ENCODE measurements at places on chromosomes 13 and 19. TPM values are rescaled to one million over a fixed set of nuclear protein-coding genes. Genes with fewer than 3 reads are reported as not detected.

- no peaks in the 10 kb centered on the region for H3K36me3 ChIP-seq
- H3K4me1 ChIP-seq: peaks cover 9% of the 10 kb centered on the region
- H3K27me3 ChIP-seq: no peaks in the 10 kb centered on the region
- no peak overlapping the region for H3K27ac ChIP-seq
- DNase-seq: no peak
Observed at GRCh38 chr13:75547917-75548316, 1.7 kb upstream of the UCHL3 start.

DNA sequence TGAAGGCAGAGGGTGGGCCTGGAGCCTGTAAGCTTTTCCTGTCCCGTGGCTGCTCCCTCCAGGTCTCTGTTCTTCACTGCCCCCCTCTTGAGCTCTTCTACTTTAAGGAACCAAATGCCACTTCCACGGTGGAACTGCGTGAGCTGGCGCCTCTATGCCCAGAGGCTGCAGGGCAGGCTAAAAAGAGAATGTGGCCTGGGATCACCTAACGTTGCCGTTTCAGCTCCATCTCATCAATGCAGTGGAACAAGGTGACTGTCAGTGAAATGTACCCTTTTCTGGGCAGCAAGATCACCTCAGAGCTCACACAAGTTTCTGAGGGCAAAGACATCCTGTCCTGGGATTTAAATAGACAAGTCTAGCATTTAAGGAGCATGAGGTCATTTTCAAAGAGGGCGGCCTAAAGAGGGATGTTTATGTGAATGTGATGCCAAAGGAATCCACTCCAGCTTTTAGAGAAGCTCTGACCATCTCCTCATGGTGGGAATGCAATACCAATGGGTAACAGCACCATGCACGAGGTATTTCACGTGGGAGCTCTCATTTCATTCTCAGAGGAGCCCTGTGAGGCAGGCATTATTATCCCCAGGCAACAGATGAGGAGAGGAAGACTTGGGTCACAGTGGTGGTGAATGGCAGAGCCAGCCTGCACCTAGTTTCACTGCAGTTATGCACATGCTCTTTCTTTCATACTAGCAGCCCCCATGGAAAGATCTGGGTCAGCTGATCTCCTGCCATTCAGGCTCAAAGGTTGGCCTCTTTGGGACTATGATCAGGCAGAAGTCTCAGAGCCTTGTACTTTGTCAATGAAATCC lies 39.3 kb downstream of the RGCC start:
- no peak for DNase-seq
- H3K36me3 ChIP-seq: no peaks in the 10 kb centered on the region
- no peak overlapping the region for H3K4me3 ChIP-seq
- H3K4me1 ChIP-seq: peaks cover 8% of the 10 kb centered on the region

DNA sequence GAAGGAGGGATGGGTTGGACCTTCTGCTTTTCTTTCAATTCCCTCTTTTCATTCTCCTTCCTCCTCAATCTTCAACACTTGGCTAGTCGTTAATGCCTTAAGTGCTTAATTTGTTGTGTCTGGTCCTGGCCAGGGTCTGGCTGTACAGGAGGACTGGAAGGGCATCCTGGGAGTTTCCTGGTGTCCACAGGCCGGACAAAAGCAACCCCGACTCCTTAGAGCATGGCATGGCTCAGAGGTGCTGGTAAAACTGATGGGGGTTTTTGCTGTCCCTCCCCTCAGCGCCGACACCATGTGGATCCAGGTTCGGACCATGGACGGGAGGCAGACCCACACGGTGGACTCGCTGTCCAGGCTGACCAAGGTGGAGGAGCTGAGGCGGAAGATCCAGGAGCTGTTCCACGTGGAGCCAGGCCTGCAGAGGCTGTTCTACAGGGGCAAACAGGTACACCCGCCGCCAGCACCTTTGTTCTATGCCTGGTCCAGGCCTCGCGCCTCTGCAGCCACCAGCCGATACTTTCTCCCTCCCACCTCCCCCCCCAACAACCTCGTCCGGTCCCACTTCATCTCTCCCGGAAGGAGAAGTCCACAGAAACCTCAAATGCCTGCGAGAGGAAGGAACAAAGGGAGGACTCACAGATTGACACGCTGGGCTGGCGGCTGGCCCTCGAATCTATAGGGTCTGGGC lies 1.4 kb downstream of the UHRF1 start:
- DNase-seq: peak; percentile 59
- H3K4me1 ChIP-seq: peaks cover 45% of the 10 kb centered on the region
- H3K27me3 ChIP-seq: no peaks in the 10 kb centered on the region
- H3K4me3 ChIP-seq: peak overlapping the region; percentile 47
- H3K27ac ChIP-seq: peak overlapping the region; percentile 51

GRCh38 chr19:34428549-34429285 lies 536 bp downstream of the UBA2 start:
- H3K27me3 ChIP-seq: no peaks in the 10 kb centered on the region
- H3K27ac ChIP-seq: peak overlapping the region; percentile 74
- H3K4me3 ChIP-seq: peak overlapping the region; percentile 86
- peak; percentile 51 for DNase-seq
- peaks cover 14% of the 10 kb centered on the region for H3K36me3 ChIP-seq

DNA sequence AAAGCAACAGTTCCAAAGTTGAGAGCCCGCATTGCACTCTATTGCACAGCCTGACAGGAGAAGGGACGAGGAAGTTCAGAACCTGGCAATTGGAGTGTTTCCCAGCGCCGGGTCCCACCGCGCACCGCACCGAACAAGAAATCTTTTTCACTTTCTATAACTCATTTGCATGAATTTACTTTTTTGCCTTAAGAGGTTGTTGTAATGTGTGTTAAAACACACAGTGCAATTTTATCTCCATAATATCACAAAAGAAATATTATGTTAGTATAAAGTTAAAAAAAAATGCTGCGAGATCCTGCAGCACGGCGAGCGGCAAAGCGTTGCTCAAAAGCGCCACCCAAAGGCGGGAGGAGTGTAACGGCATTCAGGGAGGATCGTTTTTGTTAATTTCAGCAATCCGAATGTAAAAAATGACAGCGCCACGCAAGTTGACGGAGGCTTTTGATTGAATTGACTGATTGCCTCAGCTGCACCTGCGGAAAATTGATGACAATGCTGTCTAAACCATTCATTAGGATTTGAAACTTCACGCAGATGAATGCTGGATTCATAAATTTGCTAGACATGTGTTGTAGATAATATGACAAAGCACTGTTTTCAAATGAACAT lies 303.6 kb upstream of the ZNF507 start:
- no peaks in the 10 kb centered on the region for H3K36me3 ChIP-seq
- H3K27me3 ChIP-seq: peaks cover 16% of the 10 kb centered on the region
- H3K4me1 ChIP-seq: peaks cover 3% of the 10 kb centered on the region
- H3K4me3 ChIP-seq: peak overlapping the region; percentile 37
- peak; percentile 75 for DNase-seq
- H3K27ac ChIP-seq: no peak overlapping the region

DNA sequence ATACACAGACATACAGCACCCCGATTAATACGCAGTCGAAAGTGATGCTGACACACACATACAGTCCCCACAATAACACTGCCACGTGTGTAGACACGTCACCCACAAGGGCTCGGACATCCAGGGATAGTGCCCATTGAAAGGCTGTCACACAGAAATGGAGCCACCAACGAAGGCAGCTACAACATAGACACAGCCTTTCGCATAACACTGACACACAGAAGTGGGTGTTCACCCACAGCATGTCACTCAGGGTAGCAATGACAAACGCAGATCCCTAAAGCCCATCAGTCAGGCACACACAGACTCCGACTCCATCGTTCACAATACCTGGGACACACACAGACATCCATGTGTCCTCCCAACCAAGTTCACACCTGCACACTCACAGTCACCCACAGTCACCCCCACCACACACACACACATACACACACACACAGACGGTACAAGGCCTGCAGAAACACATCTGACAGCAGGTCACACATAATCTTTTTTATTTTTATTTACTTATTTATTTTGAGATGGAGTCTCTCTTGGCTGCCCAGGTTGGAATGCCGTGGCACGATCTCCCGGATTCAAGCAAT lies 10.4 kb upstream of the NANOS3 start:
- H3K27me3 ChIP-seq: no peaks in the 10 kb centered on the region
- no peaks in the 10 kb centered on the region for H3K36me3 ChIP-seq
- peak; percentile 28 for DNase-seq
- peak overlapping the region; percentile 59 for H3K4me3 ChIP-seq

DNA sequence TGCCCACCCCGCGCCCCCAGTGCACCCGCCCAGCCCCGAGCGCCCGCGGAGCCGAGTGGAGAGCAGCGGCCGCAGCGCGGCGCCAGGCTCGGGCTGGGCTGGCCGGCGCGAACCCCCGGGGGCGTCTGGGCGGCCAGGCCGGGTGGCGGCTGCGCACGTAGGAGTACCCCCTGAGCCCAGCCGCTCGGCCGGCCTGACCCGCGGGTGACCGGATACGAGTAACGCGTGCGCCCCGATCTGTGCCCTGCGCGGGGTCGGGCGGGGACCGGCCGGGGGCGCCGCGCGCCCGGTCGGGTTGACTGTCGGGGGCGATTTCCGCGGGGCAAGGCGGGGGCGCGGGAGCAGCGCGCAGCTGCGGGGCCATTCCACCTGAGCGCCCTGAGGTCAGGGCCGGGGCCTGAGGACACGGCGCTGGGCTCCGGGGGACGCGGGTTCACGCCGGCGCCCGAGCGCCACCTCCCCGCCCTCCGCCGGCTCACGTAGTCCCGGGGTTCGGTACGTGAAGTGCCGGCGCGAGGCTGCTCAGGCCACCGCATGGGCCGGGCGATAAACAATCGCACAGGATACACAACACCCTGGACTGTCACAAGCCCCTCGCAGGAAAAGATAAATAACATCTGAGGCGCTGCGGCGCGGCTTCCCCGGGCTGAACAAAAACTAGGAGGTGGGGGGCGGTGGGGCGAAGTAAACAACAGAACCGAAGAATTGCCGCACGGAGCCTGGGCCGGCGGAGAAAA lies 37.6 kb upstream of the FLT1 start:
- peaks cover 14% of the 10 kb centered on the region for H3K4me1 ChIP-seq
- DNase-seq: peak; percentile 36
- peak overlapping the region; percentile 25 for H3K4me3 ChIP-seq
- H3K27me3 ChIP-seq: peaks cover 63% of the 10 kb centered on the region

- H3K4me3 ChIP-seq: no peak overlapping the region
- no peaks in the 10 kb centered on the region for H3K36me3 ChIP-seq
- no peak overlapping the region for H3K27ac ChIP-seq
Observed at GRCh38 chr13:109704771-109705635, 81.4 kb downstream of the IRS2 start.

- no peak for DNase-seq
- no peaks in the 10 kb centered on the region for H3K27me3 ChIP-seq
- H3K36me3 ChIP-seq: no peaks in the 10 kb centered on the region
- H3K27ac ChIP-seq: no peak overlapping the region
- no peak overlapping the region for H3K4me3 ChIP-seq
- H3K4me1 ChIP-seq: no peaks in the 10 kb centered on the region
Observed at GRCh38 chr13:107244241-107244640, 676.3 kb upstream of the ARGLU1 start.

GRCh38 chr13:33111414-33112110 lies 95.3 kb downstream of the KL start:
- peak; percentile 73 for DNase-seq
- no peak overlapping the region for H3K27ac ChIP-seq
- H3K4me1 ChIP-seq: peaks cover 16% of the 10 kb centered on the region
- H3K4me3 ChIP-seq: no peak overlapping the region
- peaks cover 84% of the 10 kb centered on the region for H3K36me3 ChIP-seq

DNA sequence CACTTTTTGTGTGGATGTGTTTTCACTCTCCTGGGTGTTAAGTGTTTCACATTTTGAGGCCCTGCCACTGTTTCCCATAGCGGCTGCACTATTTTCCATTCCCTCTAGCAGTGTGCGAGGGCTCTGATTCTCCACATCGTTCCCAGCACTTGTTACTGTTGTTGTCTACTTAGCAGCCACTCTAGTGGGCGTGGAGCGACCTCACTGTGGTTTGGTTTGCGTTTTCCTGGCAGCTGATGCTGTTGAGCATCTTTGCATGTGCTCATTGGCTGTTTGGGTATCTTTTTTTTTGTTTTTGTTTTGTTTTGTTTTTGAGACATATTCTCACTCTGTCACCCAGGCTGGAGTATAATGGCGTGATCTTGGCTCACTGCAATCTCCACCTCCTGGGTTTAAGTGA lies 14.4 kb downstream of the NAXD start:
- peaks cover 45% of the 10 kb centered on the region for H3K36me3 ChIP-seq
- H3K27me3 ChIP-seq: no peaks in the 10 kb centered on the region
- no peak overlapping the region for H3K4me3 ChIP-seq
- no peaks in the 10 kb centered on the region for H3K4me1 ChIP-seq
- DNase-seq: no peak
- H3K27ac ChIP-seq: no peak overlapping the region

DNA sequence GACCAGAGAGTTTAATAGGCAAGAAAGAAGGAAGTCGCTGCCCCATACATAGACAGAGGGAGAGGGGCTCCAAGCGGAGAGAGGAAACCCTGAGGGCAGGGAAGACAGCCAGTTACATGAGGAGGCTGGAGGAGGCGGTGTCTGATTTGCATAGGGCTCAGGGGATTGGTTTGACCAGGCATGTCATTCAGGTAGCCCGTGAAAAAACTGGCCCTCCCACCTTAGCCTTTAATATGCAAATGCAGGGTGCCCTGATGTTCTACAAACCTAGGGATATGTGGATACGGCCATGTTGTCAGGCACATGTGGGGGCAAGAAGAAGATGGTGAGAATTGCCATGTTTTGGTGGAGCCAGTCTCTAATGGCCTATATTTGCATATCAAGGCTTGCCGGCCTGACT lies 1461.6 kb downstream of the PCDH9 start:
- H3K4me3 ChIP-seq: no peak overlapping the region
- H3K4me1 ChIP-seq: no peaks in the 10 kb centered on the region
- DNase-seq: no peak
- H3K27ac ChIP-seq: no peak overlapping the region

- no peak overlapping the region for H3K27ac ChIP-seq
- no peak overlapping the region for H3K4me3 ChIP-seq
- H3K36me3 ChIP-seq: no peaks in the 10 kb centered on the region
Observed at GRCh38 chr19:42498169-42498757, 30.0 kb downstream of the CEACAM1 start.

TEAD2 gene
- 43.0 TPM for total RNA-seq

FPR3 gene
- 0.22 TPM for total RNA-seq

KIR2DL4 gene
- 0.04 TPM for total RNA-seq

ITGBL1 gene
- total RNA-seq: 12.9 TPM

OR10H1 gene
- not detected for total RNA-seq

OR7D2 gene
- total RNA-seq: under 0.01 TPM

THSD8 gene
- total RNA-seq: 5.1 TPM

ZNF726 gene
- total RNA-seq: 5.7 TPM

ERICH6B gene
- total RNA-seq: not detected

LGALS7 gene
- 0.22 TPM for total RNA-seq
